RCC 7860 (cell line): ENCODE measurements at places on chromosomes 12 and 14.
A peak's percentile ranks its signal among the peaks of the same experiment; 100 is the strongest.

GRCh38 chr14:61322011-61322798, 826 bp downstream of the PRKCH start:
- no peak for DNase-seq

- no peak for DNase-seq
These were observed 37.9 kb downstream of the LRRK2 start for GRCh38 chr12:40262657-40263056.

GRCh38 chr12:92140156-92140555, 5.5 kb downstream of the BTG1 start:
- no peak for DNase-seq

DNA sequence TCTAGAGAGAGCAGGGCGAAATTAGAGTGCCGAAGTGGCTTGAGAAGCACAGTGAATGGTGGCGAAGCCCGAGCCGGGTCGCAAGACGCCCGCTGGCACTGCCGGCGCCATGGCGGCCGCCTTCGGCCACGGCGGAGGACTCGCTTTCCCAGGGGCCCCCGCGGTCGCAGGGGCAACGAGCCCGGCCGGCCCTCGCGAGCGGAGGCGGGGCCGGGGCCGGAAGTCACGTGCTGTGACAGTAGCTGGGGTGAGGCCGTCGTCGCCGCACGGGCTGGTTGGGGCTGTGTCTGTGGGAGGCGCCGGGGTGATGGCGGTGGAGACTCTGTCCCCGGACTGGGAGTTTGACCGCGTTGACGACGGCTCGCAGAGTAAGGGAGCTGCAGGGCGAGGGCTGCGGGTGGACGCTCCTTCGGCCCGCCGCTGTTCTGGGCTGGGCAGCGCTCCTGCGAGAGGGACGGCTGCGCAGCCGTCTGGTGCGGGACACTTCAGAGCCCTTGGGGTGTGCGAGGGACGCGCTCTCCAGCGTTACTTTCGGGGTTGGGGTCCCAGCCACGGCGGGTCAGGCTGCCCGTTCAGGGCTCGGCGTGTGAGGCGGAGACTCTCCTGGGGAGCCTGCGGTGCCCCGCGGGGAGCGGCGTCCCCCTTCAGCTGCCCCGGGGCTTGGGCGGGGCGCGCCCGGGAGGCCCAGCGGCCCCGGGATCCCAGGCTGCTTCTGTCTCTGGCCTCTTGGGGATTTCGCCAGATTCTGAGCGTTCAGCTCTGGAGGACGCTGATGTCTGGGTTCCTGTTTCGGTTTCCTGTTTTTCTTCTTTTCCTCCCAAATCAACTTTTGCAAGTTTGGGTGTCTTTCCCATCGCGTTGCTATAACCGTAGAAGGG, at the start of gene WASHC4:
WASHC4 (plus strand) TSS at position 238 of the 878 bp plus-strand sequence; CDS start at position 308, 70 bp downstream.
- DNase-seq: peak; percentile 79

- no peak for DNase-seq
These were observed 35.3 kb downstream of the MAP1LC3B2 start for GRCh38 chr12:116594325-116595038.

DNA sequence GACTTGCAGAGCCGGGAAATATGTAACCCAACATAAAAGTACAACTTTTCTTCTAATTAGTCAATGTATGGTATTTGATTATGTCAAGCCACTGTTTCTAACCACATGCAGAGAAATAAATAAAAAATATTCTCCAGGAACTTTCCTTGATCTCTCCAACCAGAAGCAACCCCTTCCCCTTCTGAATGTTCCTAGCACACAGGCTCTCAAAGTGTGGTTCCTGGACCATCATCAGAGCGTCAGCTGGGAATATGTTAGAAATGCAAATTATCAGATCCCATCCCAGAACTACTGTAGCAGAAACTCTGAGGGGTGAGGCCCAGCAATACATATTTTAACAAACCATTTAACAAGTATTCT, 21.0 kb upstream of the ITPR2 start:
- no peak for DNase-seq

DNA sequence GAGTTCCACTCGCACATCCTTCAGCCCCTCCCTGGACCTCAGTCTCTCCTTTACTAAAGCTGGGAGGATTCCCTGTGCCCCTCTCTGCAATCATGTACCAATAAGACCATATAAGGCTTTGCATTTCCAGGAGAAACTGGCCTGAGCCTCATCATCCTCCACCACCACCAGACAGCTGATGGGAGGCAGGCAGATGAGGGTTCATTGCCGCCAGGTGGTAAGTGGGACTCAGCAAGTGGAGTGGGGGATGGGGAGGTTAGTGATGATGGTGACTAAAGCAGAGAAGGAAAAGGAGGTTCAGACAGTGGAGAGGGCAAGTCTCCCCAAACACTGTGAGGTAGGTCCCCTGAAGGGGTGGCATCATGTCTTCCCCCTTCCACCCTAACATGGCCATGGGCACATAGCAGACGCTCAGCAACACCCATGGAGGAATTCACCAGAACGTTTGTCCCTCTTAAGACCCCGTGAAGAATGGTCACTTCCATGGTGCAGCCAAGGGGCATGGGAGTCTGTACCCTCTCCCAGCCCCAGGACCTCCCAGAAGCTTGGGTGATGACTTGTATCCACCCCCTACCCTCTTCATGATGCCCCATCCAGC, 4.5 kb upstream of the TNFRSF1A start:
- DNase-seq: no peak

DNA sequence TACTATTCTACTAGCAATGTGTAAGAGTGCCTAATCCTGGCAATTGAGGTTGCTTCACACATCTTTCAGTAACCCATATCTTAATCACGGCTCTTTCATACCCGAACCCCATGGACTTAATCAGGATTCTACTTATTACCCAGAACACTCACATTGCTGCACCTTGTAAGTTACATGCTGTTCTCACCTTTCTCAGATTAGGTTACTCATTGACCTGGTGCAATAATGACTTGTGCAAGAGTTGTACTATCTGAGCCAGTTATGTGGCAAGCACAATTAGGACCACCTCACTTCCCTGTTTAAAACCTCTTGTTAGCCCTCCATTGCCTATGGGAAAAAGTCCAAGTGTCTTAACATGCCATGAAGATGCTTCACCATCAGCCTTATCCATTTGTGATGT, 306.7 kb upstream of the E2F7 start:
- no peak for DNase-seq

DNA sequence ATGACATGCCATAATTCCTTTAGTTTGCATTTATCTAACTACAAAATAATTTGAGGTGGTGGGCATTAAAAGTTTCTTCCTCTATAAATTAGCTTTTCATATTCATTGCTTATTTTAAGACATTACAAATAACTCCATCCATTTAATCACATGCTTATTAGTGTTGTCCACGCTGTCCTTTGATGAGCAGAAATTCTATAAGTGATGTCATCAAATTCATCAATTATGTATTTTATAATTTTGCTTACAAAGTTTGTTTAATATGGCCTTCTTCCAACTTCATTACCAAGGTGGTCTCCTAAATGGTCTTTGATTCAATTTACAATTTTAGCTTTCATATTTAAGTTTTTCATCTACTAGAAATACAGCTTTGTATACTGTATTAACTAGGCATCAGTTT, 173.5 kb downstream of the PRKD1 start:
- no peak for DNase-seq

DNA sequence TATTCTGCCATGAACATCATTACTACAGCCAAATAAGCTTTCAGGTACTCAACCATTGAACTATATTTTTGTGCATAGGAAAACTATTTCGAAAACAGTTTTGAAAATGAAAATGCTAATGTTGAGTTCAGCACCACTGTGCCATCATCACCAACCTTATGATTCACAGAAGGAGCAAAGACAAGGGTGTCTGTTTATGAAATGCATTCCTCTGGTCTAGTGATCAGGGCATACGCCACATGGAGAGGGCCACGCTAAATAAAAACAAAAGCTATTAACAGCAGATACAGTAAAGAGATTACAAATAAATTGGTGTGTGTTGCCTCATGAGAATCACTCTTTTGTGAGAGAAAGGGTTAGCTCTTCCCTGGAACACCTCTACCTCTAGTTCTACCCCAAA, 43.2 kb upstream of the BMAL2 start:
- DNase-seq: no peak

DNA sequence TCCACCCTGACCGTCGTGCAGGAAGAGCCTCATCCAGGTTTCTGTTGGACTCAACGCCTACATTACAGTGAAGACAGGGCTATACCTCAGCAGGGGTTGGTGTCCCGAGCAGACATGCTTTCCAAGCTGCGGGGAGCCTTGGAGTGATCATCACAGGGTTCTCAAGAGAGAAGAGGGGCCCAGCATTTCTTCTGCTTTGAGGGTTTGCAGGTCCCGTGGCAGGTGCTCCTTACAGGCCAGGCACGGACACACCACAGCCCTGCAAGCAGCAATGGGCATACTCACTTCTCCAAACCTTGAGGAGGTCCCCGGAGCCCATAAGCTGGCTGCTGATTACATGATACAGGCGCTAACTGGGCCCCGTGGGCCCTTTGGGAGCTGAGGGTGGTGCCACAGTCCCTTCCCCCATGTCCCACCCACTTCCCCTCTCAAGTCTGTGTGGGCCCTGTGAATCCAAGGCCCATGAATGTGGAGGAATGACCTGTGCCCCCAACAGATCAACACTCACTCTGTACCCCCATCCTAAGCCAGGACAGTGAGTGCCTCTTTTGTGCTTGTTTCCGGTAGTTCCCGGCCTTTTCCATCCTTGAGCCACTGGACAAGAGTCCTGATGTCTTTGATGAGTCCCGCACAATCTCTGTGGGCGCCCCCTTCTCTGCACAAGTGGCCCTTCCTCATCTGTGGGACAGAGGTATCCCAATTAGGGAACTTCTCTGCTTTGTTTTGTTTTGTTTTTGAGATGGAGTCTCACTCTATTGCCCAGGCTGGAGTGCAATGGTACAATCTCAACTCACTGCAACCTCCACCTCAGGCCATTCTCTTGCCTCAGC, 1.1 kb downstream of the AQP2 start:
- no peak for DNase-seq

DNA sequence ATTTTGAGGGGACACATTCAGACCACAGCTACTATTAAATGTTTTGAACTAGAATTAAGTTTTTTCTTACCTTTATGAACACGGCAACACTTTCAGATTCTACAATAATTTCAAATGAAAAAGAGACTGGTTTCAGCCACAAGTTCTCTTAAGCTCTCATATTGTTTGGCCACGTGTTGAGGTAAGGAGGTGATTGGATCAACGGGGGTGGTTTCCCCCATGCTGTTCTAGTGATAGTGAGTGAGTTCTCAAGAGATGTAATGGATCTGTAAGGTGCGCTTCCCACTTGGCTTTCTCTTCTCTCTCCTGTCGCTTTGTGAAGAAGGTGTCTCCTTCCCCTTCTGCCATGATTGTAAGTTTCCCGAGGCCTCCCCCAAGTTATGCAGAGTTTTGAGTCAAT, 48.9 kb upstream of the DYRK2 start:
- DNase-seq: no peak

- DNase-seq: no peak
These were observed 13.1 kb upstream of the ESPL1 start for GRCh38 chr12:53254816-53255545.
